ENCODE measurements at places on chromosomes 11 and 22.

- DNase-seq, result no peak
These were observed 561.8 kb upstream of the CADM1 start for GRCh38 chr11:116065986-116066385.

DNA sequence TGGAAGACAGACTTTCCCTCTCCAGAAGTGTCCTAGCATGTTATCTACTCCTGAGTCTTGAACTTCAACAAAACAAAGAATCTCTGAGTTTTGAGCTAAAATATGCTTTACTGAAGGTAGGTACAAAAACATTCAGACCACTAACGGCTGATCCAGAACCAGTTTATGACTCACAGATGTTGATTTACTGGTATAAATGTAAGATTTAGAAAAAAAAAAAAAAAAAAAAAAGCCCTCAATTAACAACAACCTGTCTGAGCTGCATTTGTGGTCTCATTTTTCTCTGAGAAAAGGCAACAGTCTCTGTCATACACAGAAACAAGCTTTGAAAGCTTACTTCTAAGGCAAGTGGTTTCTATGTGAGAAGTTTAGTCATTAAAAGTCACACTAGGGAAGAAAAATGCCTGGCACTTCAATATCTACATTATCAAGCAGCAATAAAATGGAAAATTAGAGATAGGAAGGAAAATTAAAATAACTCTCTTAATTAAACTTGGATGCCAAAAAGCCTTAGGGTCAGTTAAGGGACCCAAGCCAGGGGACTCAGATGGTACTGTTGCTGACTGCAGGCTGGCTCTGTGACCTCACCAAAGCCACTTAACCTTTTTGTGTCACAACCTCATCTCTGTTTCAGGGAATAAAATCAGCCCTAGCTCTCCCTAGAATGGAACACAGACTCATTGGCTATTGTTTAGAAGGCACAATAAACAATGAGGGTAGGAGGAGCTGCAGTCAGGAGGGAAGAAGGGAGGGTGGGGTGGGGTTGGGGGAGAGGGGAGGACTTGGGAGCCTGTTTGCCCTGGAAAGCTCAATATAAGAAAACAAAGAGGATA, 61.7 kb downstream of the ETS1 start:
- no peak for DNase-seq

GRCh38 chr22:42372976-42373375, 59.2 kb downstream of the NFAM1 start:
- DNase-seq, result no peak

DNA sequence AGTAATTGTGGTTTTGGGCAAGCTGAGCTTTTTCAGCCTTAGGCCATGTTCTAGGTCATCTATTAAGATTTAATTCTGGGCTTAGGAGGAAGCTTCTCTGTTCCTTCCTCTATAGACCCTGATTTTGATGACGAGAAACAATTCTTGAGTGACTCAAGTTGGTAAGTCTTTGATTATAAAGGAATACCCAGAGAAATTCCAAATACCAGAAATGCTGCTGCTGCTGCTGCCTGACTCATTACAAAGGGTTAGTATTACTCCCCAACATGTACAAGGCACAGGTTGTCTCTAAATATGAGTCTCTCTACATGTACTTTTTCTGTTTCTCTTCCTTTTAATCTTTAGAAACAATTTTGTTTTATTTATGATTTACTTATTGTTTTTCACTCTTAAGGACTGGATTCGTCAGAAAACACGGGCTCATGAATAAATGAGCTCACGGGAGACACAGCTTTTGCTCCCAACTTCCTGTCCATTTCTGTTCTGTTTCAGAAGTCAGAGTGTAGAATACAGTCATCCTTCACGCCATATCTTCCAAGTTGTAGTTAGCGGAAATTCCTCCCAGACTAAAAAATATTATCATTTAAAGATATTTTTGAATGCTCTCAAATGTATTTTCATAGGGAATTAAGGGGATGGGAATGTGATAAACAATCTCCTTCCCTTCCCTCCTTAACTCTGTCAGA, 31.8 kb upstream of the RBMXL2 start:
- no peak for DNase-seq

DNA sequence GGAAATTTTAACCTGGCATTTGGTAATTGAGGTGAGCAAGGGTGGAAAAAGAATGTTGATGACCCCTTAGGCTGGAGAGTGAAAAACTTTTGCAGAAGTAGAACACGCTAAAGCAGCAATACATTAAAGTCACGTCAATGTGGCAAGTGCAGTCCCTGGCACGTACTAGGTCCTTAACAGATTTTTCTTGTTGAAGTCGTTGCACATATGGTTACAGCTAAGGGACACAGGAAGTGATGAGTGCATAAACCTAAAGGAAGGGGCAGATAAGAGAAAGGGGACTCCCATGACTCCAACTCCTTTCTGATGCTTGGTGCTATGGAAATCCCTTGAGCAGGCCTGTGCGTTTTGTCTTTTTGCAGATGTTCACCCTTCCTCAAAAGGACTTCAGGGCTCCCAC, 1.2 kb downstream of the ACCS start:
- no peak for DNase-seq

GRCh38 chr22:22030493-22031182, 48.1 kb upstream of the TOP3B start:
- peak; percentile 41 for DNase-seq

GRCh38 chr11:31903225-31904074, 92.3 kb upstream of the PAX6 start:
- DNase-seq, result no peak

DNA sequence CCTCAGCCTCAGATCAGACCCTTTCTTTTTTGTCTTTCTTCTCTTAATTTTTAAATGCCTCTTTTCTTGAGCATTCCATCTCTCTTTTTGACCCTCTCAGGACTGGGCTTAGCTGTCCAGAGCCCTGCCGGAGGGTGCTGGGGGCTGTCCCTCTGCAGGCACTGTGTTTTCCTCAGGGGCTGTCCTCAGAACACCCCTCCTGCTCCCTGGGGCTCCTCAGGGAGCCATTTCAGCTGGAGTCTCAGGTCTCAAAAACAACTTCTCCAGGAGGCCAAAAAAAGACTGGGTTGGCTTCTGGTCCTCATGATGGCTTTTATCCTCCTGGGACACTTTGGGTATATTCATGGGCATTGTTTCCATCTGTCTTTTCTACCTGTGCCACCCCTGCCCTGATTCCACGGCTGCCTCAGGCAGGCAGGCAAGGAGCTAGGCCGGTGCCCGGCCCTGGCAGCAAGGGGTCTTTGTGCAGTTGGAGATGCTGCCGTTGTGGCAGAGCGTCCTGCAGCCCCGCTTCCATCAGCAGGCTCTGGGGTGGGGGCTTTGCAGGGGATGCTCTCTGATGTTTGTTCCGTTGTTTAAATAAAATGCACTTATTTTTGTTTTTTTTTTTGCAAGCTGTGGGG, 85.1 kb downstream of the CEP164 start:
- no peak for DNase-seq

DNA sequence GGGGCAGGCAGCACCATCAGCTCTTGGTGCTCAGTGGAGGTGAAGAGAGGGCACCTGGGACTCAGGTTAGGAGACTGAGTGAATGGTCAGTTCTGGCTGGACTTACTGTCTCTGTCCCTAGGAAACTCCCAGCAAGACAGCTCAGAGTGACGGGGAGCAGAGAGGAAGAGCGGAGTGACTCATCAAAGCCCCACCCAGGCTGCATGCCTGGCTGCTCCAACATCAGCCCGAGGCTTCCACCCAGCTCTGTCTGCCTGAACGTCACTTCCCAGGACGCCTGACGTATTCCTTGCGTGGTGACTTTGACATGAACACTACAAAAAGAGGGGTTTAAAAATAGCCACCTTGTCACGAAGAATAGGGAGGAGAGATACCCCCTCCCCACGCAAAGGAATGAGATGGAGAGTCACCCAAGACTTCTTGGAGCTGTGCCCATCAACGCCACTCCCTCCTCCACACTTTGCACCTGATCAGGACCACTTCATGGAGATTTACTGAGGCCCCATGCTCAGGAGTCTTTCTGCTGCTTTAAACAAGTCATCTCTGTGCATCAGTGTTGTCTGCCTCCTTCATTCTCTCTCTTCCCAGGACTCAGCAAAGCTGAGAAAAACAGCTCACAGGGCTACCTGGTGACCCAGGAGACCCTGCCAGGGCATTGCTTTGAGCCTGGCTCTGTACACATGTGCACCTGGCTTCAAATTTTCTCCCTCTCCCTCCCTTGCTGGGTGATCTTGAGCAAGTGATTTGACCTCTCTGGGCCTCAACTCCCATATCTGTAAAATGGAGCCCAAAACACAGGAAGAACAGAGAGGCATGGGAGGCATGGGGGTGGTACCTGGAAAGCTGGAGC, 83.1 kb downstream of the MN1 start:
- no peak for DNase-seq

GRCh38 chr11:8886322-8886721, 24.7 kb upstream of the AKIP1 start:
- no peak for DNase-seq

DNA sequence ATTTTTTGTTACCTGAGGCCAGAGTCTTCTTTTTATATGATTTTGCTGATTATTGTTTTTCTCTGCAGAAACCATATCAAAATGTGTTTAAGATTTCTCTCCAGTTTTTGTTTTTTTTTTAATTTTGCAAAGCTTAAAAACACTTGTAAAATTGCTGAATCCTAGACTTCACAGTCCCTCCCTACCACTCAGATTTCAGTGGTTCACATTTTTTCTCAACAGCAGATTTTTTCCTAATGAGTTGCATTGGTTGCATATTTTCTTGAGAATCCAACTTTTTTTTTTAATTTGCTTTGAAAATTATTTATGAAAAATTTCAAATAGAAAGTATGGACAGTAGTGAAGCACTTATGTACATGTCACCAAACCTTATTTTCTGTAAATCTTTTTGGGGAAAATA, 5.8 kb downstream of the ARL14EP start:
- DNase-seq, result no peak

GRCh38 chr11:19777377-19778102, 64.9 kb downstream of the NAV2 start:
- DNase-seq, result peak; percentile 45

DNA sequence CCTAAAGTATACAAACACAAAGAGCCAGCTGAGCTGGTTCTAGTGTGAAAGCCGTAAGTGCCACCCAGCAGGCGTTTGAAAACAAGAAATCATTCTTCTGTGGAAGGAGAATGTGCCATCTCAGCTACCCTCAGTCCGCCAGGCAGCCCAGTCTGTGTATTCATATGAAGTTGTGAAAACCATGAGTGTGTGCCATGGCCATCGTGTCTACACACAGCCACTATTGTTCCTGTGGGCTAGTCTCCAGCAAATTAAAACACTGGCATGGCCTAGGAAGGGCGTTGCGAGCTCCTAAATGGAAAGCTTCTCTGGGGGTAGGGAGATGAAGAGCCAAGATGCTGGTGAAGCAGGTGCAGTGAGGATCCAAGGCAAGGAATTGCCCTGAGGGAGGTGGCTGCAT, 51.5 kb upstream of the HORMAD2 start:
- DNase-seq, result no peak

GRCh38 chr11:83087035-83087434, 15.3 kb upstream of the RAB30 start:
- no peak for DNase-seq

DNA sequence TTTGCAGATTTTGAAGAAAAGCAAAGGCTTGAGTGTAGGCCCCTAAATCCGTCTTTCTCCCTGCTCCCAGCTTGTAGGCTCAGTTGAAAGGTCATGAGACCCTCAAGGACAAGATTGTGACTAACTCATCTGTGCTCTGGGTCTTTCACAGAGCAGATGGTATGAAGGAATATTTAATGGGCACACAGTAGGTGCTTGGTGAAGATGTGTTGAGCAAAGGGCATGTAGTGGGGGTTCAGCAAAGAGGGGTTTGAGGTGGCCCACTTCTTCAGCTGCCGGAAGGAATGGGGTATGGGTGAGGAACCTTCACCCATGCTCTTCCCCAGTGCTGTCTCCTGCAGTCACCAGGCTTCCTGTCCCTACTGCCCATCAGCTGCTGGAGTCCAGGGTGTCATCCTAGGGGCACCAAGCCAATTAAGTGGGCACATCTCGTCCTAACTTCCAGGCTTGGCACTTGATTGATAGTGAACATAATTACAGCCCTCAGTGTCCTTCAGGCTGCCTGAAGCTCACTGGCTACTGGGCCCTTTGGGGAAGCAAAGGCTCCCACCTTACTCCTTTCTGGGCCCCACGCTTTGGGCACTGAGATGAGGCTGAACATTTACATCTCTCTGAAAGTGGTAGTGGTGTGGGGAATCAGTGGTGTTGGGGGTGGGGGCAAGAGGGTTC, 15.0 kb downstream of the DGAT2 start:
- no peak for DNase-seq

DNA sequence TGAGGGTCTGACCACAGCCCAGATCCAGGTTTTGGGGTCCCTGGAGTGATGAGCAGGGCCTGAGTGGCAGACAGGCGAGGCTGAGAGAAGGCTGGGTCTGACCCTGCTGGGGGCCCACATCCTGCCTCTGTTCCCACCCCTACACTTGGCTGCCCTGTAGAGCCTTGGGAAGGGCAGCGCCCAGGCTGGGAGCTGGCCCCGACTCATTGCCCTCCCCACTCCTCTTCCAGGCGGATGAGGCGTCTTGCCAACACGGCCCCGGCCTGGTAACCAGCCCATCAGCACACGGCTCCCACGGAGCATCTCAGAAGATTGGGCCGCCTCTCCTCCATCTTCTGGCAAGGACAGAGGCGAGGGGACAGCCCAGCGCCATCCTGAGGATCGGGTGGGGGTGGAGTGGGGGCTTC, 4.9 kb downstream of the DERL3 start:
- DNase-seq, result no peak

GRCh38 chr11:94854770-94855633, 86.8 kb downstream of the AMOTL1 start:
- no peak for DNase-seq

DNA sequence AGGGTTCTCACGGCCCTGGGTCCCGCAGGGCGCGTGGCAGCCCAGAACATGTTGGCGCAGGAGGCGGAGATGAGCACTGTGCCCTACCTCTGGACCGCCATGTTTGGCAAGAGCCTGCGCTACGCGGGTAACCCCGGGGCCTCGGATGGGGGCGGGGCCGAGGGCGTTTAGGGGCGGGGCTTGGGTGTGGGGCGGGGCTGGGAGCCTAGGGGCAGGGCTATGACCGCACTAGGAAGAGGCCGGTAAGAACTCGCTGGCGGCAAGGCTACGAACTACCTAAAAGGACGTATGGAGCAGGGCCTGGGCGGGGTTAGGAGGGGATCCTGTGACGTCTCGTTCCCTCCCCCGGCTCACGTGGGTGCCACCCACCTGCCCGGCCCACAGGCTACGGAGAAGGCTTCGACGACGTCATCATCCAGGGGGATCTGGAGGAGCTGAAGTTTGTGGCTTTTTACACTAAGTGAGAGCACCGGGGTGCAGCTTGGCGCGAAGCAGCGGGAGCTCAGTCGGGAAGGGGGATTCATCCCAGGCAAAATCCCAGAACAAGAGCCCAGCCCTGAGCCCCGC, 2.8 kb upstream of the LZTR1 start:
- DNase-seq, result no peak

DNA sequence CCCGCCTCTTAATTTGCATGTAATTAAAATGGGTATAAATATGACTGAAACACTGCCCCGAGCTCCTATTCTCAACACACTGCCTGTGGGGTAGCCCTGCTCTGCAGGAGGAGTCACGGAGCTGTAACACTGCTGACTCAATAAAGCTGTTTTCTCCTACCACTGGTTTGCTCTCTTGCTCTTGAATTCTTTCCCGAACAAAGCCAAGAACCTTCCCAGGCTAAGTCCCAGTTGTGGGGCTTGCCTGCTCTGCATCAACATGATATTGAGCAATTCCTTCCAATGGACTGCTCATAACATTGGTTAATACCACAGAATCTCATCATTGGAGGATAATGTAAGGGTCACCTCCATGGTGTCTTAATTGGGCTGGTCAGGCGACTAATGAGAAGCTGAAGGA, 114.4 kb downstream of the FBXO7 start:
- no peak for DNase-seq

GRCh38 chr11:9703280-9703679, 39.4 kb downstream of the SWAP70 start:
- no peak for DNase-seq

GRCh38 chr11:62888406-62888805, 7.7 kb downstream of the SLC3A2 start:
- DNase-seq, result no peak

All from GM12892 (cell line).